SK-N-DZ (cell line): ENCODE measurements at places on chromosomes 16 and 17.
A peak's percentile ranks its signal among the peaks of the same experiment; 100 is the strongest.

- DNase-seq: no peak
Measured at GRCh38 chr16:86946981-86947380, 368.6 kb downstream of the FOXL1 start.

DNA sequence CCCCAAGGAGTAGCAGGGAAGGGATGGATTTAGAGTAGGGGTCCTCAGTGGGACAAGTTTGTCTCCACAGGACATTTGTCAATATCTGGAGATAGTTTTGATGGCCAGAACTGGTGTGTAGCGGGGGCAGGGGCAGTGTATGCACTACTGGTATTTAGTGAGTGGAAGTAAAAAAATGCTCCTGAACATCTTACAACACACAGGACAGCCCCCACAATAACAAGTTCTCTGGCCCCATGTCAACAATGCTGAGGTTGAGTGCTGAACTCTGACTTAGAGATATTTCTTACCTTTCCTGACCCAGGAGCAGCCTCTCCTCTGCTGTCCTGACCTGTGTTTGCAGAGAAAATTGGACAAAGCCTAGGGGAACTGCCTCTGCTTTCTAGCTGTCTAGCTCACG is 365.8 kb downstream of the HAPSTR1 start:
- DNase-seq: no peak

DNA sequence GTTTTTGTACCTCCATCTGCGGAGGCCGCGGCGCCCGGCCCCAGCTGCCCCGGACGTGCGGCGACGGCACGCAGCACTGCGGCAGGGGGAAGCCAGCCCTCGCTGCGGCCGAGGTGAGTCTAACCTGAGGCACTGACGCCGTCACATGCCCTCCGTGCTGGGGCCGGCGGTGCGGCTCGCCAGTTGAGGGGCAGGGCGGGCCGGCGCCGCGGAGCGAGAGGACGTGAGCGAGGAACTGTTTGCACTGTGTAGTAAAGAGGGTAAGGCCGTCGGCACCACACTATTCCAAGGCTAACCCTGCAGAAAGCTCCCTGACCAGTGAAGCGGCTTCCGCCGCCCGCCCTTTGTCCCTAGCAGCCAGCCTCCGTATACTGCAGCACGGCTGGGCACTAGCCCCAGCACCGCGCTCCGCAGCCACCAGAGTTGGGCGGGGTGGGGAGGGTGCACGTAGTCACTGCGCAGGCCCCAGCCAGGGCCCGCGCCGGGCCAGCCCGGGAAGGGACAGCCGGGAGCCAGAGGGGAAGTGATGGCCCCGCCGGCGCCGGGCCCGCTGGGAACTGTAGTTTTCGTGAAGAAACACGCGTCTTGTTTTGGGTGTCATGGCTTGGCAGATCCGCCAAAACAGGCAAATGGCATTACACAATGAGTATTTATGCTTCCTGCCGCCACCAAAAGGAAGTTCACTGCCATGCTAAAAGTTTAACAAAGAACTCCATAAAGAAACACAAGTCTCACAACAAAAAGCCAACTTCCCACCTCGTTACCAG is 580 bp upstream of the KANSL1 start:
- peak; percentile 97 for DNase-seq

- no peak for DNase-seq
Measured at GRCh38 chr16:85052536-85052935, 24.9 kb downstream of the KIAA0513 start.

DNA sequence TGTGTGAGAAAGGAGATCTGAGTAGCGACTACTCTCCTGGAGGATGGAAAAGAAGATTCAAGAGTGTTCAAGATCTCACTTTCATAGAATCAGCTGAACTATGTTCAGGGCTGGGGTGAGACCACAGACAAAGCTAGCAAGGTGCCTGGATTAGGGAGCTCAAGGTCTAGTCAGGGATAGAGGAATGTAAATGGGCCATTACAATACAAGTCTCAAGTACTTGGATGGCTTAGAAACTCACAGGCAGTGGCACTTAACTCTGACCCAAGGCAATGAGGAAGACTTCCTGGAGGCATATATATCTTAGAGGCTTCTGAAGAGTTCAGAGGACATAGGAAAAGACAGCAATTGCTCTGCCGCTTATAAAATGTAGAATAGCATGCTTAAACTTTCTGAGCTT is 184.9 kb upstream of the CDH11 start:
- no peak for DNase-seq

- peak; percentile 92 for DNase-seq
Measured at GRCh38 chr17:42312285-42313130, 24.2 kb downstream of the STAT5A start.
